Activated CD4-positive, alpha-beta T cell treated with anti-CD3 and anti-CD28 coated beads, Interleukin-10, Interleukin-2, amounts not matched to agents 100 ng/mL and 50 ng/mL, durations not matched to agents 16 hours and 8 hours (primary cell): ENCODE measurements at places on chromosomes 4 and X.

- no peak for DNase-seq
Observed at GRCh38 chr4:180160195-180160983, 2082.8 kb upstream of the TENM3 start.

DNA sequence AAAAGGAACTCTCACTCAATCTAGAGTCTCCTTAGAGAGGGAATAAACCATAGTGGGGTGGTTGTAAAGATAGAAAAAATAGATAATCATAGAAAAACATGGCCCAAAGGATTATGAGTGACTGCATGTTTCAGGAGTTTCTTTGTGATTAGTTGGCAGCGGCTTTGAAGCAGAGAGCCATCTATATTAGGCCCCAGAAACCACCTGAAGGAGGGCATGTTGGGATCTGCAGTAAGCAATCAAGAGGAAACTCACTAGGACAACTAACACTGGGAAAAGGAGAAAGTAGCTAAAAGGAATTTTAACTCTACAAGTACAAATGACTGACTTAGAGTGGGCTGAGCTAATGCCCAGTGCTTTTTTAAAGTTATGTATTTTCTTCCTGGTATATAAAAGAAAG lies 269.2 kb upstream of the NRK start:
- no peak for DNase-seq

- DNase-seq: no peak
Observed at GRCh38 chrX:74372272-74372671, 49.0 kb upstream of the SLC16A2 start.

DNA sequence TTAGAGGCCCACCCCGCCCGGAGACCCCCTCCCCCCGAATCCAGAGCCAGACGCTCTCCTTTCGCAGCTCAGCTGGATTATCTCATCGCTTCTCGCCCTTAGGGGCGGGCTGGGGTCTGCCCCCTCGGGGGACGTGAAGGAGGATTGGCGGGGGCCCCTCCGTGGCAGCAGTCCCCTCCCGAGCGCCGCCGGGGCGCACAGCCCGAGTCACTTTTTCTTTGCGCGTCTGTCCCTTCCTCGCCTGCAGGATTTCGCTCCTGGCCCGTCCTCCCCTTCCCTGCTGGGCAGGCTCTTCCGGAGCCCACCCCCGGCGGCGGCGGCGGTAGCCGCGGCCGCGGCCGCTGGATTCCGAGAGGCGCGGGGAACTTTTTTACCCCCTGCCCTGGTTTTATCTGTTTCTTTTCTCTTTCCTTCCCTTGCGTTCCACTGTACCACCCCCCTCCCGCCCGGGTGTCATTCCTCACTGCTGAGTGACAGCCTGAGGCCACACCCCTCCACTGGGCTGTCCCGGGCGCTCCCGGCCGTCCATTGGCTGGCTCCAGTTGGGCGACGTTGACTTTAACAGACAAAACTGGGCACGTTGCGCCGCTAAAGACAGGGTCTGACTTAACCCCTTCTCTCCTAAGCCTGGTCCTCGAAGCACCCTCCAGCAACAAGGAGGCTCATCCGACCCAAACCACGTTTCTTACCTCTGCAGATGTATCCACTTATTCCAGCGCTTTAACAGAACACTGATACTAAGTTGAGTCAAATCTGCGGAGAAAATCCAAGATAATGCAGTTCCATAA lies 492 bp upstream of the NKX3-2 start:
- DNase-seq: peak; percentile 60

GRCh38 chrX:1401611-1402430 lies 9.9 kb upstream of the SLC25A6 start:
- DNase-seq: no peak

- no peak for DNase-seq
Observed at GRCh38 chr4:200936-201335, 76.6 kb downstream of the ZNF718 start.

GRCh38 chr4:10866666-10867065 lies 182.1 kb upstream of the CLNK start:
- DNase-seq: no peak
